GM12878 (cell line): ENCODE measurements at places on chromosomes 16 and 17.

GRCh38 chr16:58456193-58456592, 43.8 kb upstream of the NDRG4 start:
- DNase-seq = no peak
- no peaks in the 10 kb centered on the region for H3K4me1 ChIP-seq
- no peaks in the 10 kb centered on the region for H3K27me3 ChIP-seq
- H3K36me3 ChIP-seq = no peaks in the 10 kb centered on the region
- H3K4me3 ChIP-seq = no peak overlapping the region

- no peak overlapping the region for H3K4me3 ChIP-seq
- no peak overlapping the region for H3K27ac ChIP-seq
Observed at GRCh38 chr17:80151333-80151732, 4.4 kb upstream of the EIF4A3 start.

GRCh38 chr17:57319806-57320205, 63.5 kb downstream of the MSI2 start:
- H3K27ac ChIP-seq = no peak overlapping the region; the same call in 1 of the 2 replicates
- H3K4me3 ChIP-seq = no peak overlapping the region
- H3K36me3 ChIP-seq = peaks cover 3% of the 10 kb centered on the region; the same call in 1 of the 2 replicates
- H3K4me1 ChIP-seq = no peaks in the 10 kb centered on the region
- no peak for DNase-seq

DNA sequence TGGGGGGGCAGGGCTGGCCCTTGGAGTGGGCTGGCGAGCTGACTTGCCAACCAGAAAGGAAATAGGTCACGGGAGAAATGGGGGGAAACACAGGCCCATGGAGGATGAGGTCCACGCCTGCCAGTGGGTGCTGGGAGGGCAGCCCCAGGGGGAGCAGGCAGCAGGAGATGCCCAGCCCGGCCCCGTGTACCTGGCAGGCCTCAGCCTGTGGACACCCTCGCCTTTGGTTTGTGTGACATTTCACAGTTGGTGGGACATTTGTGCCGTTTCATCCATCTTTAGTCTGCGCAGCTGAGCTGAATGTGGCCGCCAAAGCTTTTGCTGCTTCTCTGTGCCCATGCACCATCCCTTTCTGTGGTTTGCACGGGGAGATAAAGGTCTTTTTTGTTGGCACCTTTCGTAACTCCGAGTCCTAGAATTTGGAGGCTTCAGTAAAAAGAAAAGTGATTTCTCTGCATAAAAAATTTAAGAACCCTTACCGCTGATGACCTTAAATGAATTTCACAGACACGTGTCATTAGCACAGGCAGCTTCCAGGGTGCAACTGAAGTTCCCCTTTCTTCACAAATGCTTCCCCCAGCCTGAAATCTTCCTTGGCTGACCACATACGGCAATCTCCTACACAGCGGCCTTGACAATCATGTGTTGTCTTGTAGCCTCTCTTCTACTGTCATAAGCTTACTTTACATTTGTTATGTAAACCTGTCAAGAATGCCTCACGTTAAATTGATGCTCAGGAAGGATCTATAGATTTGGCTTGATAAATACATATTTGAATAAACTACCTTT, 193.6 kb downstream of the RPTOR start:
- H3K4me1 ChIP-seq = peaks cover 28% of the 10 kb centered on the region
- DNase-seq = peak; percentile 34
- H3K27ac ChIP-seq = peak overlapping the region; percentile 76
- peaks cover 2% of the 10 kb centered on the region for H3K36me3 ChIP-seq
